Fibroblast of mammary gland (primary cell): ENCODE measurements at places on chromosomes 3 and 15.

GRCh38 chr15:22253676-22254408, 173.5 kb downstream of the OR4M2 start:
- no peak for DNase-seq

DNA sequence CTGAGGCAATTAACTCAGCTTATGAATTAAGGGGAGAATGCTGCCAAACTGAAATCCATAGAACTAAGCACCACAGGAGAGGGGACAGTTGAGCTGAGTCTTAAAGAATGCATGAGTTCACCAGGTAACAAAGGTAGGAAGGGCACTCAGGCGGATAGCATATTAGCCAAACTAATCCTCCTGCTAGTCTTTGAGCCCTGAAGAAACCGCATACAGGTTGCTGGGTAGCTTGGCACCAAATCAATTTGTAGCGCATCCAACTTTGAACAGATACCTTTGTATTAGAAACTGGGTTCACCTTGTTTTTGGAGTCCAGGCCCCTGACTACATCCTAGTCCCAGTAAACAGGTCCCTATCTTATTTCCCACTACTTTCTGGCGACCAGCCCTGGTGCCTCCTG, 93.7 kb downstream of the FRMD4B start:
- DNase-seq: no peak

GRCh38 chr3:171874879-171875278, 31.7 kb downstream of the TMEM212 start:
- peak; percentile 21 for DNase-seq

- no peak for DNase-seq
Observed at GRCh38 chr3:45347315-45348000, 40.9 kb upstream of the LARS2 start.

DNA sequence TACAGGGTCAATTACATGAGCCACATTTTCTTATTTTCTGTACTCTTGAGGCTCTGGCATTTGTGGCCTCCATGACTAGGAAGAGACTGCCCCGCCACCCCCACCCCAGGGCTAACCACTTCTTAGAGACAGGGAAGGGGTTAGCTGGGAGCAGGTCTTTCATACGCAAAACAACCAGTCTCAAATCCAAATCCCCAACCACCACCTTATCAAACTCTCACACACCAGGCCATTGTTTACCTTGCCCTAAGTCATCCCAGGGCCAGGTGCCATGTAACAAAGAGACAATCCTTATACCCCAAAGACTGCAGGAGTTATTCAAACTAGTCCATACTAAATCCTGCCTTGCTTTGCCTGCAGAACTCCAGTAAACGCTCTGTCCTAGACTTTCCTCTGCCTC, 77.8 kb downstream of the B3GNT5 start:
- DNase-seq: no peak

GRCh38 chr3:31482493-31483200, 50.1 kb upstream of the STT3B start:
- DNase-seq: no peak

- DNase-seq: no peak
Observed at GRCh38 chr3:150259526-150260397, 148.3 kb upstream of the TSC22D2 start.

GRCh38 chr15:101625980-101626379, 26.2 kb downstream of the TM2D3 start:
- no peak for DNase-seq

DNA sequence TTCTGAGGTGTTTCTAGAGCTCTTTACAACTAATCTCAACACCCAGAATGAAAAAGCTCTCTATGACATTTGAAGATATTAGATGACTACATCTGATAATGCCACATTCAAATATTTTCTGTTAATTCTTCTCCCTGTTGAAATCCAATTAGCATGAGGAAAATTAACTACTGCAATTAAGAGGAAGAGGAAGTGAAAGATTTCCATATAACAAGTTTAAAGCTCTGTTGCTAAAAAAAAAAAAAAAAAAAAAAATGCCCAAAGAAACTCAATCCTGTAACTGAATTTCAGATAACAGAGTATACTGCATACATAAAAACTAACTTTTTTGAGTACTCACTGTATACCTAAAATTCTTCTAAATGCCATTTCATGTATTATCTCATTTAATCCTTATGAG, 109.8 kb downstream of the TNIK start:
- DNase-seq: no peak

DNA sequence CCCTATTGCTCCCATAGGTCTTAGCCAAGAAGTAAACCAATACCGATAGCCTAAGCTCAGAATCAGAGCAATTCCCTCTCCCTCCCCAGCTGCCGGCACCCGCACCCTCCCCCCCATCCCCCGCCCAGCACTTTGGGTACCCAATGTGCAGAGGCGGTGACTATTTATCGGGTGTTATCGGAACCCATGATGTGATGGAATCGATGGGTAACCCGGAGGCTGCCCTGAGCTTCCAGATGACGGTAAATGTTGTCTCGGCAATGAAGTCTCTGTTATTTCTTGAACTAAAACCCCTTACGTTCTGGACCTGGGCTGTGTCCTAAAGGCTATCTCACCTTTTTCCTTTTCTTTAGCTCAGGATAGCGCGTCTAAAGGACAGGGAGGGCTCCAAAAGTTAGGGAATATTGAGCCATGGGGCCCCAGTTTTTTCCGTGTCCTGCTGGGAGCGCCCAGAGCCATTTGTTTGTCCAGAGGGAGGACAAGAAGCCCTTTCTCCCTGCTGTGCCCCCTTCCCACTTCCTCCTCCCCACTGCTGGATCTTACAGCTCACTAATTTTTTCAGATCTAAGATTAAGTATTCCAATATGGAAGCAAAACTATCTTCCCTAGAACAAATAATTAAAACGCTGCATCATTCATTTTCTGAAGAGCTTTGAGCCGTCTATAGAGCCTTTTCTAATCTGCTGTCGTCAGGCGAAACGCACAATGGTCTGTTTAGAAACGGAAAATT, 1.5 kb downstream of the SLITRK3 start:
- no peak for DNase-seq

DNA sequence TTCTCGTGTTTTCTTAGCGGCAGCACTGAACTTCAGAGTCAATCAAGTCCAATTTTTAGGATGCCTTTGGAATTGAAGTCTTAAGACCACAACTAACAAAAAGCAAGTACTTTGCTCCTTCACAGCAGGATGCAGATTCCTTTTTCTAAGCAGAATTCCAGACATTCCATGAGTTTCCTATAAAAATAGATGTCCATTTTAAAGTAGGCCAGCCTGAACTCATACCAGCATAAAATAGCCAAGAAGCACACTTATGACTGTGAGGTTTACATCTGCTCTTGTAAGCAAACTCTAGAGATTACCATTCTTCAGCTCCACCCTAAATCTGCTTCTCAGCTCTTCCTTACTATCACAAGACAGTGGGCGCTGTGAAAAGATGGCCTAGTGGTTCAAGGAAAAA, 85.8 kb downstream of the THBS1 start:
- no peak for DNase-seq

DNA sequence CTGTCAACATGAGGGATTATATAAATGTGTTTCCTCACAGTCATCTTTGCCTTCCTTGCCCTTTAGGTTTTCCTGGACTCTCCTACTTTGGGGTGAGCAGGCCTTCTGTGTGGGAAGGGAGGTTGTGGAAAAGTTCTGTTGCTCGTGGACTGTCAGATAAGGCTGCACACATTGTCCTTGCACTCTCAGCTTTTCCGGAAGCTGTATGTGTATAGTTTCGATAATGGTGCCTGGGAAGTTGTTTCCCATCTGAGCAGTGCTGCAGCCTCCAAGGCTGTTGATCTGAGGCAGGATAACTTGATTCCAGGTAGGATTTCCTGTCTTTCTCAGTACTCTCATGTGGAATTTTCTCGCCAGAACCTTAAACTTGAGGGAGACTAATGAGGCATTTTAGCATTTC, 297.8 kb upstream of the AZI2 start:
- no peak for DNase-seq

DNA sequence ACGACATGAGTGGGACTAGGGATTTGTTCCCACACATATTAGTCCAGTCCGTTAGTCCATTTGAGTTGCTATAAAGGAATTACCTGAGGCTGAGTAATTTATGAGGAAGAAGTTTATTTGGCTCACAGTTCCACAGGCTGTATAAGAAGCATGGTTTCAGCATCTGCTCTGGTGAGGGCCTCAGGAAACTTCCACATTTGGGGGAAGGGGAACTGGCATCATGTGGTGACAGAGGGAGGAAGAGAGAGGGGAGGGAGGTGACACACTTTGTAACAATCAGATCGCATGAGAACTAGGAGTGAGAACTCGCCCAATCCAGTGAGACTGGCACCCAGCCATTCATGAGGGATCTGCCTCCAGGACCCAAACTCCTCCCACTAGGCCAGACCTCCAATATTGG, 769.9 kb upstream of the ROBO1 start:
- no peak for DNase-seq

DNA sequence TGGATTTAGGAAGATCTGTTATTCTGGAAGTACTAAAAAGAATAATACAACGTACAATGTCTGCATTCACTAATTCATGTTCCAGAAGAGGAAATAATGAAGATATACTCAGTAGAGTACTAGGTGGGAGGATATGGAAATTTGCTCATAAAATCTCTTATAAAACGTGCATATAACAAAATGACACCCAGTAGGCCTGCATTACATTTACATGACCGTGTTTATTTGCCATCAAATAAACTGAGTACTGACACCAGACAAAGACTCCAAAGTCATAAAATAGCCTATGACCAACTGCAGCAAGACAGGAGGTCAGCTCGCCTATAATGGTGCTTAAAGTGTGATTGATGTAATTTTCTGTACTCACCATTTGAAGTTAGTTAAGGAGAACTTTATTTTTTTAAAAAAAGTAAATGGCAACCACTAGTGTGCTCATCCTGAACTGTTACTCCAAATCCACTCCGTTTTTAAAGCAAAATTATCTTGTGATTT, 60.4 kb downstream of the DCUN1D1 start:
- DNase-seq: no peak
